ENCODE measurements at places on chromosomes 2 and 18.

- no peak for DNase-seq
Measured at GRCh38 chr18:80070825-80071224, 36.6 kb downstream of the RBFA start.

DNA sequence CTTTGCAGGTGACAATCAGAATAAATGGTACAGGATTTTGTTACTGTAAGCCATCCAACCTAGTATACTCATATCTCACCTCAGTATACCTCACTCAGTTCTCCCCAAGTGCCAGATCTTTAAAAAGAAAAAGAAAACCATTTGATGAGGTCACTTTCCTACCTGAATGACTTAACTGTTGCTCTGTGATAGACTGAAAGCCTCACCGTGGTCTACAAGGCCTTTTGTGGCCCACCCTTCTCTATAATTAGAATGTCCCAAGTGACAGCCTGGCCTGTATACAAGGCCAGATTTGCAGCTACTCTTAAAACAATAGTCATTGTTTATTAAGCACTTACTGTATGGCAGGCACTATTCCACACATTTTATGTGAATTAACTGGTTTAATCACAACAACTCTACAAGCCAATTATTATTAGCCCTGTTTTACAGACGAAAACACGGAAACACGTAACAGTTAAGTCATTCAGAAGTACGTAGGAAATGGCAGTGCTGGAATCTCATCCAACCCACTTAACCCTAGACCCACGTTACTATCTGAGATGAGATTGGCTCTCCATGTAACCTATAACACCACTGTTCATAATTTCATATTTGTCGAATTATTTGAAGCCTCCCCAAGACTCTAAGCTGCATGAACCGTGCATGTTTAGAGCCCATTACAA, 28.3 kb downstream of the PKP4 start:
- DNase-seq = no peak

DNA sequence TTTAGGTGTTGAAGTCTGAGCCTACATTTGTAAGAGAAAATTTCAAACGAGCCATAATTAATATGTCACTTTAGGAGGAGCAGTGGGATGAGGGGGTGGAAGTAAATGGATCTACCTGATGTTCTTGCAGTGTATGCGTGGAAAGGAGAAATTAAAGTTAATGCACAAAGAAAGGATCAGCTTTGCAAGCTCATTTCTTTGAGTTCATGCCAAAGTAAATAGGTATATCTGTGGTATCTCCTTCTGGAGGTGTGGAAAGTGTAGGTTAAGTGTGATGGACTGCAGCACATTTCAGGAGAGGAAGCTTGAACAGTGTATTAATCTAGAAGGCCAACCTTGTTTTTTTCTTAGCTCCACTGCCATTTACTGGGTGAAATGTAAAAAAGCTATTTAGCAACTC, 307.5 kb upstream of the ZEB2 start:
- no peak for DNase-seq

GRCh38 chr18:36217348-36217747, 30.1 kb downstream of the MOCOS start:
- DNase-seq = no peak

DNA sequence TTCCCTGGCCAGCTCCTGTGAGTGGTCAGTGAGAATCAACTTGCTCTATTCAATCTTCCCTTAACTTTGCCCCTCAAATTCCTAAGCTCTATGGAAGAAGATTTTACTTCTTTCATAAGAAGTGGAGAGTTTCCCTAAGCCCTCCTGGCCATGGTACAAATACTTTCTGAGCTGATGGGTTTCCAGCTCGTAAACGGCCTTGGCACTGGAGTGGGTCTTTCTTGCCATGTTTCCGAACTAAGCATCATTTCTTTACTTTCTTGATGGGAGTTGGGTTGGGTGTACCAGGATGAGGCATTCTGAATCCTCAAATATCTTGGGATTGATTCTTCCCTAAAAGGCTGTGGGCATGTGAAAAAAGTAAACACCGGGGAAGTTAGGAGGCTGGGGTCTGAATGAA, 72.5 kb downstream of the ACKR3 start:
- DNase-seq = no peak

DNA sequence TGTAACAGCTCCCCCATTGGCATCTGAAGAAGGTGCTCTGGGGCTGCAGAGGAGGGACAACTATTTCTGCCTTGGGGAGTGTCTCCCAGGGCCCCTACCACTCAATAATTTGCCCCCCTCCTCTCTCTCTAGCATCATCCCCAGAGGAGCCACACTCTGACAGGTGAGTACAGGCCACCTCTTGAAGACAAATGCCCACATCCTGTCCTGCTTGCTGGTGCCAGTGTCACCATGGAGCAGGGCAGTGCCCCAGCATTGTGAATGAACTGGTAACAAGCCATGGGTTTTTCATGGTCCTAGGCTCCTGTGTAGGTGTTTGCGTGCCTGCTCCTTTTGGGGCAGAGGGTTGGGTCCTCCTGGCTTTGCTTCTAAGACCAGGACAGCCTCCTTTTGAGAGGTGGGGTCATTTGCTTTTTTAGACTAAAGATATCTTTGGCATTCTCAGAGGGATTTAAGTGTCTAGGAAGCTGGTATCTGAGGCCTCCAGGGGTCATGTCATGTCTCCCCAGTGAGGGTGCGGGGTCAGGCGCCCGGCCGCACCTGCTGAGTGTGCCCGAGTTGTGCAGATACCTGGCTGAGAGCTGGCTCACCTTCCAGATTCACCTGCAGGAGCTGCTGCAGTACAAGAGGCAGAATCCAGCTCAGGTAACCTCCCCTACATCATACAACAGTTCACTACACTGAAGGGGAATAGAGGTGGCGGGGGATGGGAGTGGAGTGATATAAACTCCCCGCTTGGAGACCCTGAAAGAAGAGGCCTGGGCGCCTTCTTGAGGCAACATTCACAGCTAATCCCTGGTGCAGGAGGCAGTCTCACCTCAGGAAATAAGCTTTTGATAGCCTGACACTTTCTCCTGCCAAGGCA, 1.8 kb downstream of the RETREG2 start:
- DNase-seq = no peak

GRCh38 chr2:160365716-160366367, 127.8 kb downstream of the RBMS1 start:
- DNase-seq = no peak

DNA sequence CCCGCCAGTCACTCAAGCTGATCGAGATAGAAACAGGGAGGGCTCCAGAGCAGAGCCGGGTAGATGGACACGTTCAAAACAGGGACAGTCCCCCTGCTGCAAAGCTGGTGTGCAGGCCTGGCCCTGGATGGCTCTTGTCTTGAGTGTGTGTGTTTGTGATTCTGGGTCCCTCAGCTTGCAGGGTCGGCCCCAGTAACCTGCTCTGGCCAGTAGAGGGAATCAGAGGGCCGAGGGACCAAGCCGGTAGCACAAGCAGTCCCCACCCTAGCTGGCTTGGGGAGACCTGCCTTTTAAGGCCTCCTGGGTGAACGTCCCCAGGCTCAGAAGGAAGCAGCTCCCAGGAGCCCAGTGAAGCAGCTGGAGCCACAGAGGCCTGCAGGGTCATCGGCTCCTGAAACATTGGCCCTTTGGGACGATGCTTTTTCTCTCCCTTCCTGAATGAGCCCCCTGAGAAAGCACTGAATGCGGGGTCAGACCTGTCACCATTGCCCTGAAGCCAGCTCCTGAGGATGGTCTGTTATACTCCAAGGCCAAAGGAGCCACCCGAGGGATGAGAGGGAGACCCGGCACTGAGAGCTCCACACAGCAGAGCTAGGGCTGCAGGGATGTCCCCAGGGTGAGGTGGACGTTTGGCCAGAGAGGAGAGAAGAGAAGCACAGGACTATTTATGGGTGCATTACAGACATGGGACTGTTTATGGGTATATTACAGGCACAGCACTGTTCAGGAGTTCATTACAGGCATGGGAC, 15.4 kb upstream of the MLPH start:
- peak; percentile 66 for DNase-seq

- DNase-seq = peak; percentile 57
Measured at GRCh38 chr18:50356036-50356945, 18.6 kb upstream of the SKA1 start.

GRCh38 chr2:241885291-241885945, 15.9 kb downstream of the RTP5 start:
- no peak for DNase-seq

DNA sequence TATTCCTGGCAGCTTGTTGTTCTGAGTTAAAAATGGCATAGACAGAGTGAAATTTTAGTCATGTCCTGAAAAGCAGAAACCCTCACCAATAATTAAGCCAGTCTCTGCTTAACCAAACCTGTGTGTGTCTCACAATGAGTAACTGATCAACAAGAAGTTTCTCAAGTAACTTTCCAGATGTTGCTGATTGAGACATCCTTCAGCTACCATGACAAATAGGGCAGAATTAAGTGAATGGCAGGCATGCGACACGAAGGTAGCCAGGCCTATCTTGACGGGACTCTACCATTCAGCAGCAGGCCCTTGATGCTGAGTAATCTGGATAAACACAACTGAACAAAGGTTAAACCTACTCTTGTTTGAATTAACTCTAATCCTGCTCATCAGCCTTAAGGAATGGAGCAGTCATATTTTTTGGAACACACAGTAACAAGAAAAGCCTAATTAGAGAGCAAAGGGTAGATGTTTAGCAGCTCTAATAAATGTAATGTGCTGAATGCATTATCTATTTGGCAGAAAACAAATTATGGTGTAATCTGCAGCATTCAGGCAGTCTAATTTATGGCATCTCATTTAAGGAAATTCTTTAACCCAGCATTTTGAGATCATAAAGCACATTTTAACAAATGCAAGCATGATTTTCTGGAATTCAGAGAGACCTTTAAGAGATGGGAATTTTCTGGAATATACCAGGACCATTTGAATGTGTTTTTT, 159.5 kb upstream of the EPHA4 start:
- no peak for DNase-seq

- DNase-seq = no peak
Measured at GRCh38 chr18:52812834-52813233, 472.8 kb downstream of the DCC start.

DNA sequence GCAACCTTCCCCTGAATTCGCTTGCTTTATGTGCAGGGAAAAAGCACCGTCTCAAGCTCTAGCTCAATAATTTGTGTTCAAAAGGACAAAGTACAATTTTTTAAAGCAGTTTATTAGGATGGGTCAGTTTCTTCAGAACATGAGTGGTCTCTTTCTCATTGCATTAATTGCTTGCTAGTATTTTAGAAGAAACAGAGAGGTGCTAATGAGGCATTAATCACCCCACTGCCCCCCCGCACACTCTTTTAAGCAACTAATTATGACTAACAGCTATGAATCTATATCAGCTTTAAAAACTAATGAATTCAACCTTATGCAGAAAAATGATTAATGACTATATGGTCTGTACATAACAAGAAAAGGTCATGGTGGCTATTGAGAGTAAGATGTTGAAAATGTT, 262.1 kb upstream of the ST6GAL2 start:
- no peak for DNase-seq

- DNase-seq = peak; percentile 86
Measured at GRCh38 chr18:47930199-47930930, at the start of gene SMAD2. Gene SMAD2 (minus strand): TSS chr18:47930659. CDS start chr18:47896756, 33,903 bp downstream.

DNA sequence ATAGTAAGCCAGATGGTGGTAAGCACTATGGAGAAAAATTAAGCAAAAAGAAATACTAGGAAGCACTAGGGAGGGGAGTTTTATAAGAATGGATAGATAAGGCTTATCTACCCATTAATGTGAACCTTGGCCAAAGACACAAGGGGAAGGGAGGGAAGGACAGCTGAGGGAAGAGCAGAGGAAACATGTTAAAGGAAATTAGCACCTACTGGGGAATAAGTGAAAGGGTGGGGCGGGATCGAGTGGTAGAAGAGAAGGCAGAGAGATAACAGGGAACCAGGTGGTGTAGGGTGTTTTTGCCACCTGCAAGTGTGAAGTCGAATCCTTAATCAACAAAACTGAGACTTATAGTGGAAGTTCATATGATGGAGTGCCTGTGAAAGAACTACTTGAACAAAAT, 1.7 kb downstream of the UNC80 start:
- no peak for DNase-seq

DNA sequence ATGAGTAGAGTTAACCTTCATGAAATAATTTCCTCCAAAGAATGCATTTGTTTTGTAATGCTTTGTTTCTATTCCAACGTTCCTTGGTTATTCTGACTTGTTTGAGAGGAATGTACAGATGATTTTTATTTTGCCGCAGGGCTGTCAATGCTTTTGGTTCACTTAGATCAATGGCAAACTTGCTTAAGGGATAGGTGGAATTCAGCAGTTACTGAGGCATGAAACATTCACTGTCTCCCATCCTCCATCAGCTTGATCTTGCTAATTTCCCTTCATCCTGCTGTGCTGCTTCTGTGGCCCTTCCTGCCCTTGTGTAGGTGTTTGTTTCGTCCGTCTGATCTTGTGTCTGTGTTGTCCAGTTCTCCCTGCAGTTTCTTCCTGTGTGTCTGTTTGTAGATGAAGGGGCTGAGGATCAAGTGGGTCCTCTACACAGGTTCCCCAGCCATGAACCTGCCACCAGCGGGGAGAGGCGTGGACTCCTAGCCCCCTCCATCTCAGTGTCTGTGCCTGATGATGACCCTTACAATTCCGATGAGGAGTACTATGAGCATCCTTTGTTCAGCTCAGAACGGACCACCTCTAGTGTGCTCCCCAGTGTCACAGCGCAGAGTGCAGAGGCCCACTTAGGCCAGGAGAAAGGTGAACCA, 84.2 kb upstream of the UNC80 start:
- DNase-seq = no peak

DNA sequence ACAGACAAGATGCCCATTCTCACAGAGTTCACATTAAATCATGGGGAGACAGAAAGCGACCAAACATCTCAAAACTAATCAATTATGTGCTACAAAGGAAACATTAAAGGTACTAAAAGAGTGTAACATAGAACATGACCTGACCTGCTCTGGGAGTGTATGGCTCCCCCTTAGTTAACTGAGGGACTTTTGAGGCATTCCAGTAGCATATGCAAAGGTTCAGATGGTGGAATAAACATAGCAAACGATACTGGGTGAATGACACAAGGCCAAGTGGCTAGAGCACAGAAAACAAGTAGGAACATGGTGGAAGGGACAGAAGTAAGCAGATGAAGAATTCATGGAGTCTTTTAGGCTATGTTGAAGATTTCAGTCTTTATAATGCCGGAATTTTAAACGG, 11.9 kb downstream of the PPP3R1 start:
- no peak for DNase-seq

- DNase-seq = no peak
Measured at GRCh38 chr2:167342769-167343168, 454.5 kb downstream of the XIRP2 start.

- DNase-seq = no peak
Measured at GRCh38 chr2:220064111-220065030, 436.9 kb downstream of the SLC4A3 start.

GRCh38 chr18:23356424-23356823, 96.7 kb upstream of the RIOK3 start:
- DNase-seq = no peak

Data from KBM-7 (cell line).